NCI-H526 (cell line): ENCODE measurements at places on chromosomes 12 and 14.

GRCh38 chr14:103880348-103881267 lies 33.2 kb upstream of the PPP1R13B start:
- no peak for DNase-seq

GRCh38 chr12:110426406-110426805 lies 22.9 kb upstream of the ANAPC7 start:
- no peak for DNase-seq

- no peak for DNase-seq
These were observed 24.4 kb downstream of the NEUROD4 start for GRCh38 chr12:55044135-55044534.

DNA sequence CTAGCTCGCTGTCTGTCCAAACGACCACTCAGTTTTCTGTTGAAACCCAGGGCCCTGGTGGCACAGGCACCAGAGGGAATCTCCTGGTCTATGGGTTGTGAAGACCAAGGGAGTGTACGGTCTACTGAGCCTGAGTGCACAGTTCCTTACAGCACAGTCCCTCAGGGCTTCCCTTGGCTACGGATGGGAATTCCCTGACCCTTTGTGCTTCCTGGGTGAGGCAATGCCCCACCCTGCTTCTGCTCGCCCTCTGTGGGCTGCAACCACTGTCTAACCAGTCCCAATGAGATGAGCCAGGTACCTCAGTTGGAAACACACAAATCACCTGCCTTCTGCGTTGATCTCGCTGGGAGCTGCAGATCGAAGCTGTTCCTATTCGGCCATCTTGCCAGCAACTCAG lies 22.6 kb downstream of the GPHN start:
- no peak for DNase-seq

GRCh38 chr14:74547331-74547927 lies 53.9 kb downstream of the ISCA2 start:
- DNase-seq: no peak

- DNase-seq: no peak
These were observed 2.8 kb downstream of the TNS2 start for GRCh38 chr12:53052419-53053217.

- no peak for DNase-seq
These were observed 38.4 kb upstream of the OR4E1 start for GRCh38 chr14:21712036-21712435.

GRCh38 chr12:132629330-132629729 lies 10.8 kb downstream of the P2RX2 start:
- no peak for DNase-seq

GRCh38 chr12:15496738-15497137 lies 174.4 kb downstream of the PTPRO start:
- no peak for DNase-seq

GRCh38 chr12:122064025-122064777 lies 14.4 kb upstream of the MLXIP start:
- peak; percentile 97 for DNase-seq

DNA sequence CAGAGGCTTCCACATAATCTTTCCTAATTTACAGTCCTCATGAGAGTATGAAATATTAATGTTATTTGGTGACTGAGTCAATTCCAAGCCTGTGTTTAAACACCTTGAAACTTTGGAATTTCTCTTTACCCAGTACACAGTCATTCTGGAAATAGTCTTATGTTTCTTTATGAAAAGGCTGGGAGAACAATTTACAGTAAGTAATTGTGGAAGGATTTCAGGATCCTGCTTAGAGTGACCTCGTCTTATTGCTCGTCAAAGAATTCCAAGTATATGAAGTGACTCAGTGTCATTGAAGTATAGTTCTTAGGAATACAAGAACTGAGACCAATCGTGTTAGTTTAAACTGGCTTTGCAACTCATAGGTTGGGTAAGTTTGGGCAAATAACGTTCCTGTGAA lies 634.2 kb downstream of the SLC16A7 start:
- no peak for DNase-seq

- no peak for DNase-seq
These were observed 14.1 kb downstream of the FAR2 start for GRCh38 chr12:29163146-29163545.

DNA sequence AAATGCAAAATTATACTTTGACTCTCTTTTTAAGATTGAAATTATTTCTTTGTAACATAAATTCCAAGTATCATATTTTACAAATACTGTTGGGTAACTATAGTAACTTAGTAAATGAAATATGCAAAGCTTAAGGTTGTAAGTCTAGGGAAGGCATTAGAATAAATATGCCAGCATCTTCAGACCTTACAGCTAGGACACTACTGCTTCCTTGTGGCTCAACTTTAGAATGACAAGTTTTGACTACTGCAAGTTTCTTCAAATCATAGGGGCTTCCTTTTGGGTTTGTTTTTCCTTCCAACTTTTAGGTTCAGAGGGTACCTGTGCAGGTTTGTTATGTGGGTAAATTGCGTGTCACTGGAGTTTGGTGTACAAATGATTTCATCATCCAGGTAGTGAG lies 17.7 kb upstream of the ANP32D start:
- peak; percentile 28 for DNase-seq

DNA sequence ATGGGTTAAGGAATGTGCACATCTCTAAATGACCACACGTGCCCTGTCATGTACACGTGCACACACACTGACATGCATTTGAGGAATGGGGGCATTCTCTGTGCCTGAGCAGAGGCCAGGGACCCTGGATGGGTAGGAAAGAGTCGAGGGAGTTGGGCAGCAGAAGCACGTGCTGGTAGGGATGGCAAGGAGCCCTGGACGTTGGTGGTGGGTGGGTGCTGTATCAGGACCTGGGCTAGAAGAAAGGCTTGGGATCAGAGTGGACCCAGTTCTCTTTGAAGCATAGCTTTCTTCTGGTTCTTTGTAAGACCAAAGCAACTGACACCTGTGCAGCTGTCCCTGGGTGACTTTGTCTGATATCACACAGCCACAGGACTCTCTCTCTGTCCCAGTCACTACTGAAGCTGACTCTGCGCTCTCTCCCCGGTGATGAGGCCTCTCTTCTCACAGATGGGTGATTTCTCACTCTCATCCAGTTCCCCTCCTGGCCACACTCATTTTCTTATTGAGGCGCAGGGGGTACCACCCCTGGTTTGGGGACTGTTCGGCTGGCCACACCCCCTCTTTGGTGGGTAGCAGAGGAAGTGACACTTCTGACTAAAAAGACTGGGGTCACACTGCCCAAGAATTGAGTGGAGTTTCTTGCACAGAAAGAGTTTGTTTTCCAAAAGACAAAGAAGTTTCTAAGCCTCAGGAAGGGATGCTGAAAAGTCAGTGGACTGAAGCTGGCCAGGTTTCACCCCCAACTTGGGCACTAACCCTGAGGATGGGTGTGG lies 171.7 kb upstream of the RTL1 start:
- no peak for DNase-seq

DNA sequence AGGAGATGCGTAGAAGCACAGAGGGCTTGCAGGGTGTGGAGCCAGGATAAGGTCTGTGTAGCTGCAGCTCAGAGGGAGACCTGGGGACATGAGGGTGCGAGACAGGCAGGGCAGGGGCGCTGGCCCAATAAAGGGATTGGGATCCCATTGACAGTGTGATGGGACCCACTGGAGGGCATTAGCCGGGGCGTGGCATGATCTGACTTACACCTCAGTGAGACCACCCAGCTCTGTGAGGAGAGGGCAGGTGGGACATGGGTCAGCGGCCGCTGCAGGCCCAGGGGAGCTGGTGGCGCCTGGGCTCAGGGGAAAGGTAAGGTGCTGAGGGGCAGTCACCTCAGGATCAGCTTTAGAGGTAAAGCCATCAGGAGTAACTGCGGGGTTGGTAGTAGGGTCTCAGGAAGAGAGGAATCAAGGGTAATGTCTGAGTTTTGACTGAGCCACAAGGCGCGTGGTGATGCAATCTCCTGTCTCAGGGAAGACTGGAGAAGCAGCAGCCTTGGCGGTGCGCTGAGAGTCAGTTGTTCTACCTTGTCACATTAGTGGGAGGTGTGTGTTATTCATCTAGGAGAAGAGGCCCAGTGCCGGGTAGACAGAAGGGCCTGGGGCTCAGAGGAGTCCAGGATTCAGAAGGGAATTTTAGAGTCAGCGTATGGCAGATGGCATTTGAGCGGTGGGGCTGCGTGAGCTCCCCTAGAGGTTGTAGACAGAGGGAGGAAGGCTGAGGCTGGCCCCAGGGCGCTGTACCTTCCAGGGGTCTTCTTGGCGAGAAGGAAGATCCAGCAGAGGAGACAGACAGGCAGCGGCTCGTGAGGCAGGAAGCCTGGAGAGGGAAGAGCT lies 30.8 kb upstream of the BDKRB2 start:
- no peak for DNase-seq

- DNase-seq: no peak
These were observed 27.3 kb upstream of the HELB start for GRCh38 chr12:66275040-66275439.

- no peak for DNase-seq
These were observed 94.5 kb downstream of the NTS start for GRCh38 chr12:85968606-85969005.
